CD8-positive, alpha-beta memory T cell (primary cell): ENCODE measurements at places on chromosomes 2 and 18. TPM values are rescaled to one million over a fixed set of nuclear protein-coding genes. Genes with fewer than 3 reads are reported as not detected.

The FIGN gene
- not detected for total RNA-seq

The CFAP65 gene
- total RNA-seq = not detected

The REG1A gene
- total RNA-seq = not detected

The DPP10 gene
- not detected for total RNA-seq

DNA sequence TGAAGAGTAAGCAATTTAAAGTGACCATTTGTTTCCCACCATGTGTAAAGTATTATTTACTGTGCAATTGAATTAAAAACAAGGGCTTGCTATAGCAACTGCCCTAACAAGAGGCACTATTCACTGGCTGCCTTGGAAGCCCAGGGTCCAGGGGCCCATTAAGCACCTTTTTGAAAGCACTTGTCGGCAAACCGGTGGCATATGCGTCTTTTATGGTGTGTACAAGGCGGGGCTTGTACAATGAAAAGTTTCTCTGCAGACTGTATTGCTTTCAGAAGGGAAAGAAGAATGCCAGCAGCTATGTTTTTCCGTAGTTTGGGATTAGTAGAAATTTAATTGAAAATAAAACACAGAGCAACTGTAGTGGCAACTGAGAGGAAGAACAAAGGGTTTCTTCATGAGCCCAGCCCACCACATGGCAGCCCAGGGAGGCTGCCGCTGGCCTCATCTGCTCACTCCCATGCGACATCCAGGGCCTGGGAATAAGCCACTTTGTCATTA, 279.5 kb upstream of the PARD3B start:
- H3K27ac ChIP-seq = no peak overlapping the region
- H3K4me1 ChIP-seq = no peaks in the 10 kb centered on the region
- no peaks in the 10 kb centered on the region for H3K36me3 ChIP-seq
- DNase-seq = no peak

GRCh38 chr2:3242747-3243369, 134.8 kb downstream of the EIPR1 start:
- H3K4me1 ChIP-seq = peaks cover 48% of the 10 kb centered on the region
- no peak overlapping the region for H3K27ac ChIP-seq
- no peak overlapping the region for H3K4me3 ChIP-seq
- no peaks in the 10 kb centered on the region for H3K36me3 ChIP-seq
- H3K27me3 ChIP-seq = no peaks in the 10 kb centered on the region

DNA sequence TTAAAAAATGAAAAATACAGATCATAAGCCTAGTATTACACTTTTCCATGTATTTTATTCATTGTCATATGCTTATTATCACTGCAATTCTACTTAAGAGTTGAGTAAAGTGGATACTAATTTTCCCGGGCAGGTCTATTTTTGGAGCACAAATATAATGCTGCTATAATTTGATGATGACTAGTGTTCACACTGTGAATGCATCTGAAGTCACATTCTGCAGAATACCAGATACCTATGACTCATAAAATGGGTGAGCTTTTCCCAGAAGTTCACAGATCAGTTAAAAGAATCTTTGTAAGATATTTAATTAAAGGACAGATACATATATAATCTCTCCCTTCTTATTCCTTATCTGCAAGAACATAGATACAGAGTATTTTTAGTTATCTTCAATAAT, 79.8 kb upstream of the MC4R start:
- no peaks in the 10 kb centered on the region for H3K4me1 ChIP-seq
- H3K36me3 ChIP-seq = no peaks in the 10 kb centered on the region
- H3K27ac ChIP-seq = no peak overlapping the region
- no peaks in the 10 kb centered on the region for H3K27me3 ChIP-seq
- no peak overlapping the region for H3K4me3 ChIP-seq

GRCh38 chr2:222724208-222724607, 52.8 kb downstream of the MOGAT1 start:
- no peak overlapping the region for H3K4me3 ChIP-seq
- no peak for DNase-seq
- no peaks in the 10 kb centered on the region for H3K4me1 ChIP-seq
- H3K27ac ChIP-seq = no peak overlapping the region

The ALPG gene
- not detected for total RNA-seq

The GREB1L gene
- total RNA-seq = not detected

The C1QL2 gene
- not detected for total RNA-seq

The RGPD3 gene
- total RNA-seq = 0.04 TPM

GRCh38 chr2:180604077-180604476, 376.3 kb upstream of the UBE2E3 start:
- H3K27ac ChIP-seq = no peak overlapping the region
- H3K27me3 ChIP-seq = no peaks in the 10 kb centered on the region
- no peaks in the 10 kb centered on the region for H3K4me1 ChIP-seq
- no peak for DNase-seq

The AGXT gene
- total RNA-seq = not detected
